ENCODE measurements at places on chromosomes 4 and X.

GRCh38 chr4:112185334-112185733 lies 40.1 kb downstream of the FAM241A start:
- no peak for DNase-seq

DNA sequence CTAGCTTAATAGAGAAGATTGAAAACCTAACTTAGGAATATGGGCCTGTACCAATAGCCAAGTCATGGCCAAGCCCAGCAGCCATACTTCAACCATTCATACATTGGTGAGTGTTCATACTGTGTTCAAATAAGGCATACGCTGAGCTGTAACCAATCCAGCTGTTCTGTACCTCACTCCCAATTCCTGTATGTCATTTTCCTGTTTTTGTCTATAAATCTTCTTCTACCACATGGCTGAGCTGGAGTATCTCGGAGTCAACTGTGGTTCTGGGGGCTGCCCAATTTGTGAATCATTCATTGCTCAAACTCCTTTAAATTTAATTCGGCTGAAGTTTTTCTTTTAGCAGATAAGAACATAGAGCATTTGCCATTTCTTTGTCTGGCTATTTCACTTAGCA lies 195.3 kb upstream of the ANKRD50 start:
- DNase-seq: no peak

DNA sequence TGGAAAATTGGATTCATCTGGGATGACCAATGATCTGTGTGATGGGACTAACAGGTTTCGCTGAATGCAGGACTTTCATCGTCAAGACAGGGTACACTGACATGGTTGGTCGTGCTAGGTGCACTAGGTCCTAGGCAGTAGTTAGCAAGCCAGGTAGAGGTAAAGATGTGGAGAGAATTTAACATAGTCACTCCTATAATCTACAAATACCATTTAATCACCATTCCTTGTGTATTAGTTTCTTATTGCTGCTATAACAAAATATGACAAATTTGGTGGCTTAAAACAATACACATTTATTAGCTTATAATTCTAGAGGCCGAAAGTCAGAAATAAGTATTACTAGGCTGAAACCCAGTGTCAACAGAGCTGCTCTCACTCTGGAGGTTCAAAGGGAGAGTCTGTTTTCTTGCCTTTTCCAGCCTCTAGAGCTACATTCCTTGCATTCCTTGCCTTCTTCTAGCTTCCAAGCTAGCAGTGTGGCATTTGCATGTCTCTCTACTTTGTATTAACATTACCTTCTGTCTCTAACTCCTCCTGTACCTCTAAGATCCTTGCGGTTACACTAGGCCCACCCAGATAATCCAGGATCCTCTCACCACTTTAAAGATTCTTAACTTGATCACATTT lies 98.7 kb upstream of the GRIA3 start:
- DNase-seq: no peak

DNA sequence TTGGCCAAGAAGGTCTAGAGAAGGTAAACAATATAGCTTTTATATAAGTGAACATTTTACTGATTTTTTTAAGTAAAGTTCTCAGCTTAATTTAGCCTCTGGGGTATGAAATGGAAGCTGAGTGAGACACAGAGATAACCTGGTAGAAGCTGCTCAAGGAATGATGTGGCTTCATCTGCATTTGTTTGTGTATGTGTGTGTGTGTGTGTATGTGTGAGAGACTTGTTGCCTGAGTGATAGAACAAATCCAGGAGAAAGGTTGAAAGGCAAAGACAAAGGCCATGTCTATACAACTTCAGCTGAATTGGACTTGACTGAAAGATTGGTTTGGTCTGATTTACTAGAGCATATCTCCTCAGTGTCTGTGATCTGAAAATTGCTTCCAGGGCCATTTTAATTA lies 63.6 kb downstream of the PCDH7 start:
- DNase-seq: no peak

- DNase-seq: no peak
Observed at GRCh38 chr4:56197387-56197786, 189.9 kb downstream of the AASDH start.

GRCh38 chrX:115452251-115452650 lies 108.7 kb upstream of the PLS3 start:
- no peak for DNase-seq

- no peak for DNase-seq
Observed at GRCh38 chr4:121030711-121031110, 41.6 kb downstream of the NDNF start.

- DNase-seq: no peak
Observed at GRCh38 chr4:179597301-179597700, 2155.1 kb upstream of the AGA start.

GRCh38 chr4:137206781-137207180 lies 325.5 kb downstream of the PCDH18 start:
- DNase-seq: no peak

GRCh38 chr4:24063731-24064130 lies 173.9 kb upstream of the PPARGC1A start:
- DNase-seq: no peak

DNA sequence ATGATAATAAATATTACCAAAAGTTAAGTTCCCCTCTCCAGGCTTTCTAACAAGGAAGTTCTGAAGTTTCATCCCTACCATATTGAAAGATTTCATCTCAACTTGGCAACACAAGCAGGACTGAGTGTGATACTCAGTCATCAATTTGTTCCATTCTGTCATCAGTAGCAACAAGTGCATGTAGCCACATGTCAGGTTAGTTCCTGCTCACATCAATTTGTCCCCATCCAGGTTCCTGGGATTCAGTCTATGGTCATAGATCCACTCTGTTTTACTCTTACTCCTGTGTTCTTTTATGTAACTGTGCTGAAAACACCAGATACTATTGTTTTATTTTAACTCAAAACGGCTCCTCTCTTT lies 22.2 kb downstream of the SMPX start:
- no peak for DNase-seq

DNA sequence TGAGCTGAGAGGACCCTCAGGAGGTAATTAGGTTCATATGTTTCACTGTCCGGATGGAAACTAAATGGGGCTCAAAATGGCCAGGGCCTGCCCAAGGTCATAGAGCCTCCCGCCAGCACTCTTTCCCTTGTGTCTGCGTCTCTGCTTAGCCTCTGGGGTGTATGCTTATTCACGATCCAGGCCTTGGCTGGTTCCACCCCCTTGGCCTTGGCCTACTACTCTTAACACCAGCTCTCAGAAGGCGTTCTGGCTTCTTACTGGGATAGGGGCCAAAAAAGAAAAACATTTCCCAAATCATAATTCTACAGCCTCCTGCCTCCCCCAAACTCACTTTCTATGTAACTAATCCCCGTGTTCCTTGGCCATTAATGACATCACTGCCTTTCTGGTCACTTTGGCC lies 68.8 kb downstream of the RTL5 start:
- DNase-seq: no peak

DNA sequence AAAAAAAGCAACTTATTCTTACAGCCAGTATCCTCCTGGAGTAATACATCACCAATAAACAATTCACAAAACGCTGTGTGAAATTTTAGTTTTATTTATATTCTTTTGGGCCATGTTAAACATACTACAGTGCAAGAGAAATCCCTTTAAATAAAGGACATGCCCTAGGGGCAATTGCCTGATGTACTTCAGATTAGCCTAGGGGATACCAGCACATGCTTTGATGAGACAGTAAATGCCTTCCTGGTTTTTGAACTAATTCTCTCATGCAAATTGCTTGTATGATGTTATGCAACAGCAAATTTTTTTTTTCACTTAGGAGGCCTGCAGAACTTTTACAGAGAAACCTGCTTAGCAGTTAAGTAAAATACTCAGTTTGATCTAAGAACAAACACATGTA lies 711.9 kb upstream of the FRG1 start:
- no peak for DNase-seq
